ENCODE measurements at places on chromosomes 1 and 21.

- no peak for DNase-seq
Observed at GRCh38 chr1:93346421-93346993, 800 bp downstream of the DR1 start.

- no peak for DNase-seq
Observed at GRCh38 chr1:88311265-88311664, 372.8 kb upstream of the PKN2 start.

GRCh38 chr1:17795081-17795809 lies 40.1 kb downstream of the ACTL8 start:
- DNase-seq: no peak

- DNase-seq: no peak
Observed at GRCh38 chr1:180563026-180563827, 4.5 kb downstream of the OVAAL start.

DNA sequence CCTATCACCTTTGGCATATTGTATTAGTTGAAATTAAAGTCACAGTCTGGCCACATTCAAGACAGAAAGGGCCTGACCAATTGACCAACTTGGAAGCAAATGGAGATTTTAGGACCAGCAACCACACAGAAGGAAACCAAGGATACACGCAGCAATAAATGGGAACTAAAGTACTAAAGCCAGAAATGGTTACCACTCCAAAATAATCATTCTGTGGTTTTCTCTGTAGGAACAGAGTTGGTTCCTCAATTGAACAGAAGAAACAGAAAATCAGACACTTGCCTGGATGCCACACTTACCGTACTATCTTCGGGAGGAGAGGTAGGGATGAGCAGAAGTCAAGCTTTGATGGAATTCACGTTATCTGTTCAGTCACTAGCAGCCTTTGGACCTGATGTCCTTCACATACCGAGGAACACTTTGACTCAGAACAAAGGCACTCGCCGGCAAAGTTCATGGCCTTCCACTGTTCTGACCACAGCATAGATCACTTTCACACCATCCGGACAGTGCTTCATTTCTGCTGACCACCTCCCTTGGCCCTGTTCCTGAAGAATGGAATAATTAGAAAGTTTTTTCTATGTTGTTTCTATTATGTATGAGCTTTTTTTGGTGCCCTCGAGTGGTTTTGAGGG lies 96.9 kb downstream of the LPAR3 start:
- no peak for DNase-seq

DNA sequence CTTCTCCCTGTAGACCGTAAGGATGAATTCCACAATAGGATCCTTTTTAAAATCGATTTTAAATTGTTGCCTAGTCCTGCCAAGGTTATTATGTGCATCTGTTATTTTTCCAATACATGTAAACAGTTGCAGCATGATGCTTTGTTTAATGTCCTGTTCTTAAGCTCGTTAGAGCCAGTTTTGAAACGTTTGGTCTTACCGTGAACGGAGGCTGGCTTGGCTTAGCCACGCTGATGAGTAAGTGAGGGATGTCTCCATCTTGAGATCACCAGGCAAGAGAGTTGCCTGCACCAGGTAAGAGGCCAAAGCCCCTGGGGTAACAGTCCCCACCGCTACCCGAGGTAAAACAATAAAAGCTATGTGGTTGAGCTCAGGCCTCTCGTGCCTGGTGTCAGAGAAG lies 17.3 kb downstream of the CSTB start:
- no peak for DNase-seq

DNA sequence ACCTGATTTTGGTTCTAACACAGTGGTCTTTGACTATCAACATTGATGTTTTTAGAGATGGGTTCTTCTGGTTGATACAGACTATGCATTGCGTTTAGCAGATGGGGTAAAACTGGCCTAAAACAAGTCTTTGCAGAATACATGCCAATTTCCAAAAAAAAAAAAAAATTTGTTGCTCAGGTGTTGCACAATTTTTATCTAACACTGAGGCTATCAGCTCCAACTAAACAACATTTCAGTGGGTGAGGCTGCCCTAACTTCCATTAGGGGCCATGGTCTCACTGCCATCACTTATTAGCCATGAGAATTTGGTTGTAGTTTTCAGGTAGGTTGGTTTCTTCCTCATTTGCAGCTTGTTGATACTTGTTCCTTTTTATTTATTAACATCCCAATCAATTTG lies 14.0 kb downstream of the AGMAT start:
- no peak for DNase-seq

DNA sequence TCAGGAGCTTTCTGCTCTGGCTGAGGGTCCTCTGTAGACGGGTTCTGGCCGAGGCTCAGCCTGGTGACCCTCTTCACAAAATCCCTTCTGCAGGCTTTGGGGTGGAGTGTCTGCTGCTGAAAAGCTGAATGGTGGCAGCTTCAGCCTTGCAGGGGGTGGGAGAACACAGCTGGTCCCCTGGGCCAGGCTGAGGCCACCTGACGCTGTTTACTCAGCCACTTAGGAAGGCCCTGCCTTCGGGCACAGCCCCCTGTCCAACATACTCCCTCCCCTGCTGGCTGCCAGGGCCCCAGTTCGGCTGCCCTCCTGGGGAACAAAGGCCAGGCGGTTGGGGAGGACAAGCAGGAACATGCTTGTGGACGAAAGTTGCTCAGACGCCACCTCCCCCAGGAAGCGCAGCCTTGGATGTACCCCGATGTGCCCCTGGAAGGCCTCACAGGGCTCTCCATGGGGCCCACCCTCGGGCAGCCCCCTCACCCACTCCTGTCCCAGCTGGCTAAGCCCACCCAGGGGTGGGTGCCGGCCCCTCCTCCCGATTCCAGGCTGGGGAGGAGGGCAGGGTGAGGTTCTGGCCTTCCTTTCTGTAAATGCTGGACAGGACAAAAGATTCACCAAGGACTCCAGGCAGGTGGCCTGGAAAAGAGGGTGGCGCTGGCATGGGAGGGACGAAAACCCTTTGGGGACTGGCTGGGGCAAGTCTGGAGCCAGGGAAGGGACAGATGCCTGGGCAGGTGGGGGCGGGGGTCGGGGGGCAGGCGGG lies at the start of gene ANKRD65:
Gene ANKRD65, minus strand, starts transcription at position 130 of the 760 bp plus-strand sequence. CDS start 271 bp downstream, outside the sequence.
- DNase-seq: no peak

DNA sequence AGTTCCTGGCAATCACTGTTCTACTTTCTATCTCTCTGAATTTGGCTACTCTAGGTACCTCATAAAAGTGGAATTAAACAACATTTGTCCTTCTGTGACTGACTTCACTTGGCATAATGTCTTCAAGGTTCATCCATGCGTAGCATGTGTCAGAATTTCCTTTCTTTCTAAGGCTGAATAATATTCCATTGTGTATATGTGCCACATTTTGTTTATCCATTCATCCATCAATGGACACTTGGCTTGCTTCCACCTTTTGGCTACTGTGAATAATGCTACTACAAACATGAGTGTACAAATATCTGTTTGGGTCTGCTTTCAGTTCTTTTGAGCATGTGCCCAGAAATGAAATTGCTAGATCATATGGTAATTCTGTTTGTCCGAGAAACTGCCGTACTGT lies 14.7 kb downstream of the CACHD1 start:
- no peak for DNase-seq

- no peak for DNase-seq
Observed at GRCh38 chr1:39970274-39970673, 15.3 kb downstream of the MFSD2A start.

- DNase-seq: no peak
Observed at GRCh38 chr1:47697616-47698335, 259.9 kb downstream of the FOXD2 start.

GRCh38 chr1:67676946-67677345 lies 8.1 kb upstream of the GADD45A start:
- DNase-seq: no peak

DNA sequence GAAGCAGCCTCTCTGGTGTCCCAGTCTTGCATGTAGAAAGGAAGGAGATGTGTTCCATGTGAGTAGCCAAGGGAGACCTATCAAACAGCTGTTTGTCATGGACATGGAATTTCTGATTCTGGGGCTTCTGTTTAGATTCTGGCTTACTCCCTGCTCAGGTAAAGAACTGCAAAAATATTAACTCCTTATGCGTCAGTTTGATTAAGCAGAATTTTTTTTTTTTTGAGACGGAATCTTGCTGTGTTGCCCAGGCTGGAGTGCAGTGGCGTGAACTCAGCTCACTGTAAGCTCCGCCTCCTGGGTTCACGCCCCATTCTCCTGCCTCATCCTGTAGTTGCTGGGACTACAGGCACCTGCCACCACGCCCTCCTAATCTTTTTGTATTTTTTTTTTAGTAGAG lies 6.8 kb downstream of the ARV1 start:
- DNase-seq: no peak

All from urinary bladder (tissue), 4 donors.